Stimulated activated CD8-positive, alpha-beta memory T cell treated with anti-CD3 and anti-CD28 coated beads, Interleukin-12 subunit alpha, Interleukin-12 subunit beta, amount 100 ng/mL, for 4 hours (primary cell): ENCODE measurements at places on chromosomes 4 and X.

DNA sequence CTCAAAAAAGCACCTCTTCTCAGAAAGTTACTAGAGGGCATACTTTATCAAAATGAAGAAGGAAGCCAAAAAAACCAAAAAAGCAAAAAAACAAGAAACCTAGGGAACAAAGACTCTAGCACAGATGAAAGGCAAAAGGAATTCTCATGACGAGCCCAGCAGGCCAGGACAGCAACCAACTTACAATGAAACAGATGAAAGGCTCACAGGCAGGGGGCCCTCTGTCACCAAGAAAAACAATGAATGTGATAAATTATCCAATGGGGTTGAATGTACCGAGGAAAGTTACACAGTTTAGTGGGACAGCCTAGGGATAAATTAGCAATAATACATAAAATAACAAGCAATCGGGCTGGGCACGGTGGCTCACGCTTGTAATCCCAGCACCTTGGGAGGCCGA lies 79.0 kb downstream of the GPR82 start:
- no peak for DNase-seq

DNA sequence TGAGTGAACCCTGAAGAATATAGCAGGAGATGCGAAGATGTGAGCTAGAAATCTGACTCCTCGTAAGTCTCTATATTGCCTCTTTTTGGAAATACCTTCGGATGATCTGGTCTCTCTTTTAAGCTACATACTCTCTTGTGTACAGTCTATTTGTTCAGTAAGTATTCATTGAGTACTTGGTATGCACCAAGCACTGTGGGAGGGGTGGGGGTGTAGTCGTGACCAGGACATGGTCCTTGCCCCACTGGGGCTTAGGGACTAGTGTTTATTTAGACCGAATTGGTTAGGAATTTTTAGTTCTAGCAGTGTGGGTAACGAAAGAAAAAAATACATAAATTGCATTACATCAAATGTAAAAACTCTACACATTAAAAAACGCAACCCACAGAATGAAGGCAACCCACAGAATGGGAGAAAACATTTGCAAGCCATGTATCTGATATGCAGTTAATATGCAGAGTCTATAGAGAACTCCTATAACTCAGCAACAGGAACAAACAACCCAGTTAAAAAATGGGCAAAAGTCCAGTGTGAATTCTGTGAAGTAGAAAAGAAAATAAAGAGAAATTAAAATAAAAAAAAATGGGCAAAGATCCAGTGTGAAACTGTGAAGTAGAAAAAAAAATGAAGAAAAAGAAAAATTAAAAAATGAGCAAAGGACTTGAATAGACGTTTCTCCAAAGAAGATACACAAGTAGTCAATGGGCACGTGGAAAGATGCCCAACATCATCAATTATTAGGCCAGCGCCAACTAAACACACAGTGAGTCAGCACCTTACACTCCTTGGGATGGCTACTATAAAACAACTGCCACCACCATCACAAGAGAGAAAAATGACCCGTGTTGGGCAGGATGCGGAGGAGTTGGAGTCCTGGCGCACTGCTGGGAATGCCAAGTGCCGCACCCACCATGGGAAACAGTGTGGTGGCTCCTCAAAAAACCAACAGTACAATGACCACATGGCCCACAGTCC lies 43.8 kb downstream of the RGS12 start:
- DNase-seq: no peak

GRCh38 chrX:37638047-37638446 lies 47.5 kb upstream of the XK start:
- no peak for DNase-seq

GRCh38 chrX:134948333-134949241 lies 42.2 kb upstream of the SMIM10 start:
- no peak for DNase-seq

DNA sequence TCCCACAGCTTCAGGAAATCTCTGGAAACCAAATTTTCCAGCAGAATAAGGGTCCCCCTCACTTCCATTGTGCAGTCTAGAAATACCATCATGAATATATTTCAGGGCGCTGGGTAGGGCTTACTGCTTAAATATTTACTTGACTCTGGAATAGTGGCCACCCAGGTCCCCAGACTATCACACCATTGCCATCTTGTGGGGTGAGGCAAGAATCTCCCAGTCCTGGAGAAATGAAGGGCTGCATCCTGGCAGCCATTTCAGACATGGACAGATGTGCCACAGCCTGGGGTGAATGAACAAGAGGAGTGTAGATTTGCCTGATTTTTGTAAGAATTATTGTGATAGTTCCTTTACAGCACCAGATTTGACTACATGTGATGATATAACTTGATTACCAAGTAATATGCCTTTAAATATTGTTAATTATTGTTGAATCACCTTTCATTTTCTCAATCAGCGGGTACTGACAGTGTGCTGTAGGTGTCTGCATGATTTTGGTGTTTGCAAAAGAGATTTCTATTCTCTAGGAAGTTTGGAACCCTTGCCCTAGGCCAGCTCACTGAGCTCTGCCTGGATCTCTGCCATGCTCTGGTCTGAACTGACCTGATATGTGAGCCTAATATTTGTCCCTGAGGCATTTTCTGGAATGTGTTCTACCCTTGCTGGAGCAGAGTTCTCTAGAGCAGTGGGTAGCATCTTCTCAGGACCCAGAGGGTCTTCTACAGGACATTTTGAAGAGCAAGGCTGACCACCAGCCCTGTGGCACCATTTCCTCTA lies 183.4 kb downstream of the KIT start:
- no peak for DNase-seq

DNA sequence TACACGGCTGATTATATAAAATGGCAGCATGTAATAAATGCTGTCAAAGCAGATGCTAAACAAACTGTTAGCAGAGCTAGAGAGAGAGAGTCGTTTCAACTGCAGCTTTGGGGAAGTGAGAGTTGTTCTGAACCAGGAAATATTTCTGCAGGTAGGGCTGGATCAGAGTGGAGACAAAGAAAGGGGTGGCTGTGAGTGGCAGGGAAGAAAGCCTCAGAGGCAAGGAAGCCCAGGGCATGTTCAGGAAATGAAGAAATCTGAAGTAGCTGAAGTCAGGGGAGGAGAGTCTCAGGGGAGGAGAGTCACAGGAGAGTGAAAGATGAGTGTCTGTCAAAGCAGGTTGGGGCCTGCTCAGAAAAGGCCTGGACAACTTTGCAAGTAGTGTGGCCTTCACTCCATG lies 48.4 kb upstream of the RPS6KA3 start:
- no peak for DNase-seq

DNA sequence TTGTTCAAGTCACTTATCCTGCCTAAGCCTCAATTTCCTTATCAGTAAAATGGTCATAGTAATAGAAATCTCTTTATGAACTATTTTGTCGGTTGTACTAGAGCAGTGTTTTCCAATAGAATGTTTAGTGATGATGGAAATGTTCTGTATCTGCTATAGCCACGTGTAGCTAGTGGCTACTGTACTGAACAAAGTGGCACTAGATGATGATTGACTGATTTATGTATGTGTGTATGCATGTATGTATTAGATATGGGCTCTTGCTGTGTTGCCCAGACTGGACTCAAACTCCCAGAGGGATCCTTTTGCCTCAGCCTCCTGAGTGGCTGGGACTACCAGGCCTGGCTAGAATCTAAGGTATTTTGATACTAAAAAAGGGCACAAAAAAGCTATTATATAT lies 24.7 kb upstream of the SLC9B1 start:
- DNase-seq: no peak

DNA sequence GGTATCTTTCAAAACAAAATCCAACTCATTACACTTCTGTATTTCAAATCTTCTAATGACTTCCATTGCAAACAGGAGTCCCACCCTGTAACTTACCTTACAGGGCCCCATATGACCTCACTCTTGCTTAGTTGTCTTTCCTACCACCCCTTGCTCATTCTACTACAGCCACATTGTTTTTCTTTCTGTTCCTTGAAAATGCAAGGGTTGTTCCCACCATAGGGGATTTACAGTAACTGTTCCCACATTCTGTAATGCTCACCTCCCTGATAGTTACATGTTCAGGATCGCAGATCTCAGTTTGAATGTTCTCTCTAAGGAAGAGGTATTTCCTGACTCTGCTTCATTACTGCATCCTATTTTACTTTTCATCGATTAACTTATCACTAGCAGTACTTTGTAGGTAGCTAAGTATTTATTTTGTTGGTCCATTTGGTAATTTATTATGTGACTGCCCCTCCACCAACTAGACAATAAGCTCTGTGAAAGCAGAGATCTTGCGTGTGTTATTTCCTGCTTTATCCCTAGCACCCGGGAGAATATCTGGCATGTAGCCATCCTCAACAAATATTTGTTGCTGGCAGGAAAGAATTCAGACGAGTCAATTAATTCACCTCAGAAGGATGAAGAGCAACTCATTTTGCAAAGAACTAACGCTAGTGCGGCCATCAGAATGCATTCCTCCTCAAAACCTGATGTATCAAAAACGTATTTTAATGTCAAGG lies 21.4 kb downstream of the MAOB start:
- DNase-seq: no peak

DNA sequence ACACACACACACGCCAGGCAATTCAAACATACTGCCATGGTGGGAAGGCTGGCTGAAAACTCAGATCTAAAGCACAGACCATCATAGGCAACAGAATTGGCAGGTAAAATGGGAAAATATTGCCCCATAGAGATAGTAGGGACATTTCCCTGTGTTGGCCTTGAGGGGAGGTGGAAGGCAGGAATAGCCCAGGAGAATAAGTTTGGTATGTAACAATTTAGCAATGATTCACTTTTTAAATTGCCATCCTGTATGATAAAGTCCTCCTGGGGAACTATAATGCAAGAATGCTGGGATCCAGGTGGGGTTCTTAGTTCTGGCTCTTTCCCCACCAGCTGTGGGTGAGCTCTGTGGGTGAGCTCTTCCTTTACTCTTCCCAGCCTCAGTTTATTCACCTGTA lies 51.0 kb downstream of the ATXN3L start:
- no peak for DNase-seq

GRCh38 chrX:47222751-47223350 lies 4.4 kb downstream of the CDK16 start:
- no peak for DNase-seq

DNA sequence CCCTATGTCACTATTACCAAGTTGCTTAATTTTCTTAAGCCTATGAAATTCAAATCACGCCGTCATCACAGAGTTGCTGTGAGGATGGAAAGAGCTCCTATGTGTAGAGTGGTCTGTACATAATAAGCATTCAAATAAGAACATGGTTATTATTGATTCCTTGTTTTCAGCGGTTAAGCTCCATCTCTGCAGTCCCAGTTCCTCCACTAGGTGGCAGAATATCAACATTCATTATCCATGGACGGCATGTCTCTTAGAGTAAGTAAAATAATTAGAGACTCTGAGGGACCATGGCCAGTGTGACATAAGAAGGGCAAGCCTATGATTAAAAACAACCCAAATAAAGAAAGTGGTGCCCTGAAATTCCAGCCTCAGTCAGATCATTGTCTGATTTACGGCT lies 132.5 kb upstream of the NHS start:
- DNase-seq: no peak

DNA sequence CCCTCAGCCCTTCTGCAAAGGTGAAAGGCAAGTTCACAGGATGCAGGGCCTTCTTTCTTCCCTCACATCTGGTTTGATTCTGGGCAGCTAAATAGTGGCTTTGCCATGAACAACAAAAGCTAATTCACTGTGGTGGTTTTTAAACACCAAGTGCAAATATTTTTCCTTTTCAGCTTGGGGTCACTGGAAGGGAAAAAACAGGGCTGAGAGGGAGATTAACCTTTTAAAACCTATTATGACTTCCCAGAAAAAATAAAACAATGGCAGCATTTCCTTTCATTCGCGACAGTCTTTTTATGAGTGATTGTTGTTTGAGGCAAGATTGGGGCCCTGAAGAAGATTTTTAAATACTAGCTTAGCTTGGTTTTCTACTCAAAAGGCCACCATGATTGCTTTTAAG lies 103.7 kb upstream of the SCML1 start:
- no peak for DNase-seq

DNA sequence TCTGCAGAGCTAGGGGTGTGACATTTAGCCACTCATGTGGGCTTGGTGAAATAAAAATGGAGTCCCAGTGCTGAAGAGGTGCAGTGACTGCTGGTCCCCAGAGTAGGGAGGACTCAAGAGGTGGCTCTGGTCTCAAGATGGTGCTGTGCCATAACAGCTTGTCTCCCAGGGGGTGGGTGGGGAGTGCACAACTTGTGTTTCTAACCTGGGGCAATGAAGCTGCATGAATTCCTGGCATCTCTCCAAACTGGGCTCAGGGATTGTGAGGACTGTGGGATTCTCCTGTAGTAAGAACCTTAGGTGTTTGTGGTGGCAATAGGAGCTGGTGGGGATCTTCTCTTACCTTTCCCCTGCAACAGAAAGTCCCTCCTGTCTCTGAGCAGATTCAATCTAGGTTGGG lies 278.9 kb upstream of the SFRP2 start:
- no peak for DNase-seq

- no peak for DNase-seq
Measured at GRCh38 chr4:6461301-6462165, 10.9 kb downstream of the PPP2R2C start.

- DNase-seq: no peak
Measured at GRCh38 chr4:71259911-71260331, 78.9 kb upstream of the SLC4A4 start.

DNA sequence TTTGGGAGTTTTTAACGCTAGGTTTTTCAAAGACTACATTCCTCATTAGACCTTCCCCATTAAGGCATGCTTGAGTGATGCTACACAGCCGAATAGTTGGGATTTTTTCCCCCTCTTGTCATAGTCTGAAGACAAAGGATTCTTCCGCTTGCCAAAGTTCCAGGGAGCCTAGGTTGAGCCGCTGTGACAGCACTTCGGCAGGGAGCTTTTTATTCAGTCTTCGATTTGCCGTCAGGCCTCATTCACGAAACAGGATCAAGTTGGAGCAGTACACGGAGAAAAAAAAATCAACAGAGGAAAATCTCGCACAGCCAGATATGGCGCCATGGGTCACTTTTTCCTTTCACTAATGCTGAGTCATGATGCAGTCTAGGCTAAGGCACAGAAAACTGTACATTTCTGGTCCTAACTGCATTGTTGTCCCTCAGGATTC lies 24.3 kb downstream of the SHROOM3 start:
- no peak for DNase-seq

DNA sequence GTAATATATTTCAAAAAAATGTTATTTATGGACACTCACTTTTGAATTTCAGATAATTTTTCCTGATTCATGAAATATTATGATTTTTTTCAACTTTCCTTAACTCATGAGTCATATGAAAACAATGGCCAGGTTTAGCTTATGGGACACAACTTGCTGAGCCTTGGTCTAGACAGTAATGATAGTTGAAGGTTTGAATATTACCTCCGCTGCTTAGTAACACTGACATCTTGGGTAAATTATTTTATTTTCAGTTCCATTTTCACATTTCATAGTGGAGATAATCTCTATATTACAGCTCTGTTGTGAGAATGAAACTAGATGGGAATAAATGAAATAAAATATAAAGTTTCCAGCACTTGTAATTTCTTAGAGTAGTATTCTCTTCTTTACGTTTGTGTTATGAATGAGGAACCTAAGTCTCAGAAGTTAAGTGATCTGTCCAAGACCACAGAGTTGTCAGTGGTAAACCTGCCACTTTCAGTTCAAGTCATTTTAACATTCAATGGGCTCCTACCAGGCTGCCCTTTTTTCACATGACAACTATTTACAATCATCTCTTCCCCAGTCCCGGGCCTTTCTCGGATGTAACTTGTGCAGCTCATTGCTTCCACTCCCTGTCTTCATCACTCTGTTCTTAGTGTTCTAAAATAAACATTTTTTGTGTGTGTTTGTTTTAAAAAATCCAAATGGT lies 46.8 kb upstream of the GC start:
- DNase-seq: no peak
